ENCODE measurements at places on chromosomes 4 and X. TPM values are rescaled to one million over a fixed set of nuclear protein-coding genes. Genes with fewer than 3 reads are reported as not detected.

DNA sequence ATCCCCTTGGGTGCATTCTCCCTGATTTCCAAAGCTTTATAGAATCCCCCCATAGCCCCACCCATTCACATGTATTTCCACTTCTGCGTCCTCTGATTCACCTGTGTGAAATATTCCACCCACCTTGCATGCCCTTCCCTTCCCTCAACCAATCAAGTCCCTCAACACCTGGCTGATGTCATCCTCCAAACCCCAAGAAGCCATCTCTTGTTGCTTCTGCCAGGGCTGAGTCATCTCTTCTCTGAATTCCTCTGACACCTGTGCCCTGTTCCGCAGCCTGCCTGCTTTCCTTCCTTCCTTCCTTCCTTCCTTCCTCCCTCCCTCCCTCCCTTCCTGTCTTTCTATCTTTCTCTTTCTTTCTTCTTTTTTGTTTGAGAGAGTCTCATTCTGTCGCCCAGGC is 9.9 kb downstream of the CRMP1 start:
- DNase-seq: no peak

The PDE6B gene
- total RNA-seq: not detected

The PRSS12 gene
- total RNA-seq: not detected

- no peak for DNase-seq
Measured at GRCh38 chrX:97704881-97705280, 821.2 kb downstream of the RPA4 start.

GRCh38 chr4:100060765-100061416 is 110.8 kb upstream of the H2AZ1 start:
- no peak for DNase-seq

GRCh38 chrX:120299928-120300327 is 11.3 kb downstream of the TMEM255A start:
- DNase-seq: peak; percentile 10

- no peak for DNase-seq
Measured at GRCh38 chr4:2040391-2041238, 18.5 kb upstream of the NAT8L start.

The PCDH7 gene
- total RNA-seq: not detected

DNA sequence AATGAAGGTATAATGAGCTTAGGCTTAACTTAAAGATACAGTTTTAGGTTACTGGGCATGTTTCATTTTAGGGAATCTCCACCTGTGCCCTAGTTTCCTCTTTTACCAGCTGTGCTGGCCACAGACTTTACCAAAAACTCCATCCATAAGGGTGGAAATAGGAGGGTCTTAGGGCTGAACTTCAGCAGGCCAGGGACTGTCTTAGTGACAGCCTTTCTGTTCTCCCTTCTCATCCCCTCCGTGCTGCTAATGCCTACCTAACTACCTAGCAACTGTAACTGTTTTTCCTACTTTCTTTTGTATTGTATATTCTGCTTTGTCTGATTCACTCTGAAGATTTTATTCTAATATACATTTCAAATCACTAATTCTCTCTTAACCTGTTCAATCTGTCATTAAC is 1375.3 kb downstream of the PCDH18 start:
- DNase-seq: no peak

DNA sequence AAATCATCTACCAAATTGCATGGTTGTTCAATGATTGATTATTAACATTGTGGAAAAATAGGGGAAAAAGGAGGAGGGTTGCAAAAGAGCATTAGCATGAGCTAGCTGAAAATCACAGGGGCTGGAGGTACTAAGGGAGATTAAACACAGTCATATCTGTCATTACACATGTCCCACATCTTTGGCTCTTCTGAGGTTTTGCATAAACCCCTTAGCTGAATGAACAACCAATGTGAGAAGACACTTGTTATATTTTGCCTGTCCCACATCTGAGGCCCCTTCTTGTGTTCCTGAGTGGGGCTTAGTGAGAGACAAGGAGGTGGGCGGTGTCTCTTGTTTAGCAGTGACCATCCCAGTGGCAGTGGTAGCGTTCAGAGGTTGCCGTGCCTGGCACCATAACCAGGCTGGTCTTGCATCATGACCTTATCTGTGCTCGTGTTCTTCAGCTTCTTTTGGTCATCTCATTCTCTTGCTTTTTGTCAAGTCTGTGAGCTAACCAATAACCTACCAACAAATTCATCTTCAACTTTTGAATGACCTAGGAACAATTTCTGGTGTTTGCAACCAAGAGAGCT is 95.6 kb downstream of the MID1IP1 start:
- DNase-seq: no peak

DNA sequence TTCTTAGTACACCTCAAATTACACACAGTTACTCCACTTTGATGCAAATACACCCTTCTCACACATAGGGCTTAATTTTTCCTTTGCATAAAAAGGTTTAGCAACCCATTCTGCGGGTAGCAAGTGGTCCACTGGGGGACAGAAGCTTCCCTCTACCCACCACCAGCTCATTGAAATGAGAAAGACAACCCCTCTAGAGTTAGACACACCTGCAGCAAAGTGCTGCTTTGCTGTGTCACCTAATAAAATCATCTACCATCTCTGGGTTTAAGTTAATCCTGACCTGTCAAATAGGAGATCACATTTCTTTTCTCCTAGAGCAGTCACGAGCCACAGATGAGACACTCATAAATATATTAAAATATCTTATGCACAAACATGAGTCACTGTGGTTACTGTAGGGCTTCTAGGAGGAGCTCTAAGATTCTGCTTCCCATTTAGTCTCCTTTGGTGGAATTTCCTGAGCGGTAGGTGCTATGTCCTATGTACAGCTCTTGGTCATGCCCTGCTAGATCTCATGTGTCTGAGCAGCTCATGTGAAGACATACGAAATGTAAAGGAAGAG is 11.9 kb downstream of the BMX start:
- no peak for DNase-seq

DNA sequence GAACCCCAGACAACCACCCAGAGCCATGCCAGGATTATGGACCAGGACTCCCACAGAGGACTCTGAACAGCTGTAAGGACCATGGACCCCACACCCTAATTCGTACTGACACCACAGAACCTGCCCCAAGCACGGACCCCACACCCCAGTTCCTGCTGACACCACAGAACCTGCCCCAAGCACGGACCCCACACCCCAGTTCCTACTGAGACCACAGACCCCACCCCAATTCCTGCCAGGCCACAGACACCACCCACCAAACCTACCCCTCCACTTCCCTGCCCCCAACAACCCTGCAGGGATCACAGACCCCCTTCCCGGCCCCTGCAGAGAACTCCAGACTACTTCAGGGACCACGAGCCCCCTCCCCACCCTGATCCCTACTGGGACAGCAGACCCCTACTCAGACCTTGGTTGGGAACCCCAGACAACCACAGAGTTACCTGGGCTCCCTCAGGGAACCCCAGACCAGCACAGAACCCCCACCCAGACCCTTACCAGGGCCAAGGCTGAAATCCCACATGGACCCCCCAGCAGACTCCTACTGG is 1.4 kb upstream of the DHRSX start:
- no peak for DNase-seq

- no peak for DNase-seq
Measured at GRCh38 chrX:71910643-71910985, at the start of gene NHSL2. Gene NHSL2 (plus strand): TSS chrX:71910845.

The CASP3 gene
- total RNA-seq: 39.2 TPM

GRCh38 chr4:136909626-136910025 is 622.7 kb downstream of the PCDH18 start:
- DNase-seq: no peak
